CD4-positive, alpha-beta T cell treated with Interleukin-4 for 1 hour (primary cell): ENCODE measurements at places on chromosomes 4 and X.

DNA sequence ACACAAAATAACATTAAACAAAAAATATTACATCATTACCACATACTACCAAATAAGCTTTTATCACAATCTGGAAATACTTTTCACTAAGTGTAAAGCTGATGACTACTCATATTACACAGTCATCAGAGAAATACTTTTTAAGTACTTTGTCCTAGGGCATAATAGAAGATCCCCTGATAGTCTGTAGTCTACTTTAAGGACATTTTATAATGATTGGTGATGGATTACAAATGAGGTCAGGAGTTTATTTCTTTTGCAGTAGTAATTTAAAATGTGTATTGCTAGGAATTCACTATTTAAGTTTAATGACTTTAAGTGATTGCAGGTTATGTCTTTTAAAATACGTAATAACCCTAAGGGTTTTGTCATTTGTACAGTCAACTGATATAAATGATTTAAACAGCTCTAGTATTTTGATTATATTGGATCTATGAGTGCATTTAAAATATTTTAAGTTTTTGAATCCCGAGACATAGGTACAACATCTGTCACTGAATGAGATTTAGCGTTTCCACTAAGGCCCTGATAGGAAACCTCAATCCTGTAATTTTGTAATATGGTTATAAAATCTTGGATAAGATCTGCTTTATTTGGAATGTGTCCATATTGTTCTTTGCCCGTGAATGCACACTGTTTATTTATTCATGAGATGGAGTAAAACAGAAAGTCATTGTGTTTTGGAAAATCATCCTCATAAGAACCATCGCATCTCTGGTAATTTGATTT, 189.5 kb downstream of the ARAP2 start:
- DNase-seq, result no peak

- DNase-seq, result no peak
Measured at GRCh38 chrX:42628471-42628870, 149.5 kb downstream of the PPP1R2C start.

- no peak for DNase-seq
Measured at GRCh38 chrX:40120838-40121580, 23.3 kb upstream of the BCOR start.

DNA sequence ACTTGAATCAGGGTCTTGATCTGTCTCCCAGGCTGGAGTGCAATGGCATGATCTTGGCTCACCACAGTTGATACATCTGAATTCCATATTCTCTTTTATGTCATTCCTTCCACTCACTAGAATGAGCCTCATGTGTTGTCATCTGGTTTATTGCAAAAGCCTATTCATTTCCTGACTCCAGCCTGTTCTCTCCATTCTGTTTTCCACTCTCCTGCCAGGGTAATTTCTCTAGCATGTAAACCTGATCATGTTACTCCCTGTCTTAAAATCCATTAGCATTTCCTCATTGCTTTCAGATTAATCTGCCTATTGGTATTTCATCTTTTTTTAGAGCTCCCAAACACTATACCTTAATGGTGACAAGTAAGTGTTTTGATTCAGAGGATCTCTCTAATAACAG, 4.3 kb upstream of the DDX60L start:
- DNase-seq, result no peak

DNA sequence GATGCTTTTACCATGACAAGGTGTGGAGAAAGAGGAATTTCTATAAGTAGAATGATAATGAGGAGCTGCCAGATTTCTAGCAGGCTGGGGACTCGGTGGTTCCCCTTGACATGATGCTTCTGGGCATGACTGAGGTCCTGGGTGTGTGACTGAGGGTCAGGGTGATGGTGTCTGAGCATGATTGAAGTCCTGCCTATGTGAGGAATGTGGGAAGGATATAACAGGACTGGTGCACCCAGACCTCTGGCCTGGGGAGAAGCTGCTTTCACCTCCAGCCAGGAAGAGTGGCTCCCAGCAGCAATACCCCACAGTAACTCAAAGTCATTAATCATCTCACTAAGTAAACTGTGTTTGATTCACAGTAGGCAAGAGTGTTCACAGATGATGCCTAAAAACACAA, 17.4 kb downstream of the SORBS2 start:
- DNase-seq, result no peak
